ENCODE measurements at places on chromosomes 2 and 18.

DNA sequence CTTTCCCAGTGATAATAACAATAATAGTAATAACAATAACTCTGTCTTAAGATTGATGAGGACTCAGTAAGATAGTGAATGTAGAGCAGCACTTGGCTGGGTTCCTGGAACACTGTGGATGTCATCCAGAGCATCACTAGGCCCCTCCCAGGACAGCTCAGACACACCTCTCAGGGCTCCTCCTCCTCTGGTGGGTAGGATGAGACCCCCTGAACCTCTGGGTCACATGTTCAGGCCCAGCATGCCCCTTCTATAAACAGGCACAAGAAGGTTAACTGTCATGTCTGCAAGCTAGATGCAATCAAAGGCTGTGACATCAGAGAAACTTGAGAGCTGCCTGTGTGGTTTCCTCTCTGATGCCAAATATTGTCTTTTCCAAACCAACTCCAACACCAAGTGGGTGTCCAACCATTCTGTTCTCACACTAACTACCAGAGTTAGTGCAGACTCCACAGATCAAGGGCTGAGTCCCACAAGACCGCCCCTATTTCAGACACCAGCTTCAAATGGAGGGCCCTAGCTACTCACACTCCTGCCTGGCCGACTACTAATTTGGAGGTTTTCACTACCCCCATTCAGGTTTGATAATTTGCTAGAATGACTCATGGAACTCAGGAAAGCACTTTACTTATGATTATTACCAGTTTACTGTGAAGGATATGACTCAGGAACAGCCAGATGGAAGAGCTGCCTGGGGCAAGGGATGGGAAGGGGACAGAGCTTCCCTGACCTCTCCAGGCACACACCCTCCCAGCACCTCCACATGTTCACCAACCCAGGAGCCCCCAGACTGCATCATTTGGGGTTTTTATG, 46.4 kb upstream of the BZW1 start:
- peak overlapping the region; percentile 66 for H3K4me3 ChIP-seq
- H3K27ac ChIP-seq = peak overlapping the region; percentile 82
- H3K36me3 ChIP-seq = no peaks in the 10 kb centered on the region

GRCh38 chr2:1708476-1709334, 35.6 kb downstream of the PXDN start:
- H3K36me3 ChIP-seq = no peaks in the 10 kb centered on the region
- DNase-seq = no peak
- H3K27ac ChIP-seq = no peak overlapping the region

DNA sequence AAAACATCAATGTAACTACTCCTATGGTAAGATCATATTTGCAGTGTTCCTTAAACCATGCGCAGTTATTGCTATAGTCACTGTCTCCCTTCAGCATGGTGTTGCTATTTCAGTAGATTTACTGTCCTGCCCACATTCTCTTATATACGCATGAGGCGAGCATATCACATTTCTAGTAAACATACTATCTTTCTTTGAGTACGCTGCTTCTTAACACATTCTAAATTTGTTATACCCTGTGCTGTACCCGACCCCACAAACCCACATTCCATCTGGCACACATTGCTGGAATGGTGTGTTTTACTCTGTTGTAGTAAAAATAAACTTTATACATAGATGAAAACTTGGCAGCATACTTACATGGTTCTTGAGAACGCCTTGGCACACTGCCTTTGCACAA, 163.3 kb downstream of the QPCT start:
- no peaks in the 10 kb centered on the region for H3K36me3 ChIP-seq
- H3K27ac ChIP-seq = no peak overlapping the region
- H3K27me3 ChIP-seq = peaks cover 5% of the 10 kb centered on the region
- no peak overlapping the region for H3K4me3 ChIP-seq

DNA sequence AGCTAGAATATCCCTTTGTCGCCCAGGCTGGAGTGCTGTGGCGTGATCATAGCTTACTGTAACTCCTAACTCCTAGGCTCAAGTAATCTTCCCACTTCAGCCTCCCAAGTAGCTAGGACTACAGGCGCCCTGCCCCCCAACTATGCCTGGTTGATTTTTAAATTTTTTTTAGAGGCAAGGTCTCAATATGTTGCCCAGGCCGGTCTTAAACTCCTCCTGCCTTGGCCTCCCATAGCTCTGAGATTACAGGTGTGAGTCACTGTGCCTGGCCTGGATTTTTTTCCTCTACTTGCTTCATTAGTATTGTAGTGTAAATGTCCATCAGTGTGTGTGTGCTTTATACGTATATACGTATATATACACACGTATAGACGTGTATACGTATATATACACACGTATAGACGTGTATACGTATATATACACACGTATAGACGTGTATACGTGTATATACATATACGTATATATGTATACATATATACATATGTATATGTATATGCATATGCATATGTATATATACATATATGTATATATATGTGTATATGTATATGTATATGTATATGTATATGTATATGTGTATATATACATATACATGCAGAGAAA, 124.4 kb downstream of the DIS3L2 start:
- H3K4me3 ChIP-seq = no peak overlapping the region
- no peak overlapping the region for H3K27ac ChIP-seq
- no peaks in the 10 kb centered on the region for H3K4me1 ChIP-seq

DNA sequence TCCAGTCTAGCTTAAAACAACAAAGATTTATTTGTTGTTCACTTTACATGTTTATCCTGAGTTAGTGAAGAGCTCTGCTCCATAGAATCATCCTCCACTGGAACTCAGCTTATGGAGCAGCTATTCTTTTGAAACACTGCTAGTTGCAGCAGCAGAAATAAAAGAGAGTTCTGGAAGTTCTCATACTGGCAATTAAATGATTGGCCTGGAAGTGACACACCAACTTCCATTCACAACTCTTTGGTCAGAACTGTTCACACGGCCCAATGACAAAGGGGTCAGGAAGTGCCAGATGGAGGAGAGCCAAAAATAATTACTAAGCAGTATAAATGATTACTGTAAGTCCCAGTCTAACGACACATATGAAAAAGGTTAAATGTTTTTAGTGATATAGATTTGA, 39.1 kb downstream of the FBXO11 start:
- DNase-seq = no peak
- peaks cover 68% of the 10 kb centered on the region for H3K4me1 ChIP-seq
- peaks cover 2% of the 10 kb centered on the region for H3K36me3 ChIP-seq
- no peaks in the 10 kb centered on the region for H3K27me3 ChIP-seq

DNA sequence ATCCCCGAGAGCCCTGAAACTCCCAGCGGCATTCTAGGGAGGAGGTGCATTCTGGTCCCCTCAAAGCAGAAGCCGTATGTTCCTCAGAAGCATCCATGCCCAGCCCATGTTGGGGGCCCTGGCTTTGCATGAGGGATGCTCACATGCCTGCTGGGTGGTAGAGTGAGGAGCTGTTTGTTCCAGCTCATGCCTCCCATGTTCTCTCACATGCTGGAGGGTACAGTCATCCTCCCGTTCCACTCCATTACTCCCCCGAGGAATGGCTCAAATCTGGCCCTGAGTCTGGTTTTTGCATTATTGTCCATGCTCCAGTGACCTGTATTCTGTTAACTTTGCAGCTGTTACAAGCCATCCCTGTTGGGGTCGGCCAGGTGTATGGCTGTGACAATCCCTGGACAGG, 24.1 kb downstream of the SLC14A2 start:
- no peaks in the 10 kb centered on the region for H3K4me1 ChIP-seq
- no peak overlapping the region for H3K27ac ChIP-seq
- H3K27me3 ChIP-seq = no peaks in the 10 kb centered on the region
- DNase-seq = no peak

DNA sequence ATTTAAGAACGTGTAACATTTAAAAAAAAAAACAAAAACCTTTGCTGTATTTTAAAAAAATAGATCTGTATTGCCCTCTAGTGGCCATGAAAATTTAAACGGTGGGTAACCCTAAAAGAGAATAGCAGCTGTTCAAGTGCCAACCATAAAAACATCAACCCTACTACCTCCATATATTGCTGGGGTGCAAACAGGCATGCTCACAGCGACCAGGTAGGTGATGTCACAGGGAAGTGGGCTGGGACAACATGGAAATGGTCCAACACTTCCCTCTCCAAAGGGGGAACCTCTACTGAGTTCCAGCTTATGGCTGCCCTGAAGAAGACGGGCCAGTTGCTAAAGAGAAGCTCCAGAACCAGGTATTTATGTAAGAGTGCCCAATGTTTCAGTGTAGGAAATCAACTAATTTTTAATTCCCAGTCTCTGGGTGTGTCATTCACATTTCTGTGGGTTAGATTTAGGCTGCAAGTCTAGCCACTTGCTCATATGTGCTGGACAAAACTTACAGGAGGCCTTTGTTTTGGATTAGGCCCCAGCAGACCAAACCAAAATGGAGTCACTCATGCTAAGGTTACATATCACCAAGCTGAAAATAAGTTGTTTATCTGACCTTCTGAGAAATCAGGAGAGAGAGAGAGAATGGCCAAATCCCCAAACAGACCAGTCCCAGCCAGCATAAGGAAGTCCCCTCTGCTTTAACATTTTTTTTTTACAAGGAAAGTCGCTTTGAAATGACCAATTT, 54.5 kb downstream of the SKA1 start:
- H3K4me3 ChIP-seq = no peak overlapping the region
- peaks cover 22% of the 10 kb centered on the region for H3K27me3 ChIP-seq
- no peaks in the 10 kb centered on the region for H3K4me1 ChIP-seq

GRCh38 chr2:129929321-129930290, 49.9 kb upstream of the RAB6C start:
- H3K4me1 ChIP-seq = no peaks in the 10 kb centered on the region
- no peak overlapping the region for H3K4me3 ChIP-seq
- DNase-seq = no peak
- no peaks in the 10 kb centered on the region for H3K36me3 ChIP-seq
- H3K27me3 ChIP-seq = peaks cover 14% of the 10 kb centered on the region

DNA sequence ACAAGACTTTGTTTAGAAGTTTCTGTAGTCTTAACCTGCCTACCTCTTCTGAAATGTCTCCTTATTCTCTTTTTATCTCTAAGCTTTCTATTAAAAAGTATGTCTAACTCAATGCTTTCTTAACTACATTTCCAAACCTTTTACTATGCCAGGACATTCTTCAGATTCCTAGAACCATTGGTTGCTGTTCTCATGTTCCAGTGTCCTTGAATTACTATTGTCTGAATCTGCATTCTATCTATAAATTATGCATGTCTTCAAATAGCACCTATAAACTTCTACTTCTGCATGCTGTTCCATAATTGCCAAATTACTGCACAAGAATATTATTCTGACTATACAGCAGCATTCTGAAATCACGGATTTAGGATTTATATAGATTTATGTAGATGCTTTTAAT, 166.0 kb upstream of the VWC2L start:
- H3K36me3 ChIP-seq = no peaks in the 10 kb centered on the region
- H3K4me1 ChIP-seq = no peaks in the 10 kb centered on the region
- no peak overlapping the region for H3K4me3 ChIP-seq

GRCh38 chr2:85959826-85960225, 71.0 kb upstream of the ST3GAL5 start:
- DNase-seq = no peak
- H3K36me3 ChIP-seq = peaks cover 2% of the 10 kb centered on the region
- peaks cover 1% of the 10 kb centered on the region for H3K27me3 ChIP-seq
- H3K27ac ChIP-seq = no peak overlapping the region
- H3K4me3 ChIP-seq = no peak overlapping the region

- no peak overlapping the region for H3K27ac ChIP-seq
- no peaks in the 10 kb centered on the region for H3K4me1 ChIP-seq
- no peaks in the 10 kb centered on the region for H3K36me3 ChIP-seq
Observed at GRCh38 chr2:220962556-220962955, 609.5 kb downstream of the EPHA4 start.

DNA sequence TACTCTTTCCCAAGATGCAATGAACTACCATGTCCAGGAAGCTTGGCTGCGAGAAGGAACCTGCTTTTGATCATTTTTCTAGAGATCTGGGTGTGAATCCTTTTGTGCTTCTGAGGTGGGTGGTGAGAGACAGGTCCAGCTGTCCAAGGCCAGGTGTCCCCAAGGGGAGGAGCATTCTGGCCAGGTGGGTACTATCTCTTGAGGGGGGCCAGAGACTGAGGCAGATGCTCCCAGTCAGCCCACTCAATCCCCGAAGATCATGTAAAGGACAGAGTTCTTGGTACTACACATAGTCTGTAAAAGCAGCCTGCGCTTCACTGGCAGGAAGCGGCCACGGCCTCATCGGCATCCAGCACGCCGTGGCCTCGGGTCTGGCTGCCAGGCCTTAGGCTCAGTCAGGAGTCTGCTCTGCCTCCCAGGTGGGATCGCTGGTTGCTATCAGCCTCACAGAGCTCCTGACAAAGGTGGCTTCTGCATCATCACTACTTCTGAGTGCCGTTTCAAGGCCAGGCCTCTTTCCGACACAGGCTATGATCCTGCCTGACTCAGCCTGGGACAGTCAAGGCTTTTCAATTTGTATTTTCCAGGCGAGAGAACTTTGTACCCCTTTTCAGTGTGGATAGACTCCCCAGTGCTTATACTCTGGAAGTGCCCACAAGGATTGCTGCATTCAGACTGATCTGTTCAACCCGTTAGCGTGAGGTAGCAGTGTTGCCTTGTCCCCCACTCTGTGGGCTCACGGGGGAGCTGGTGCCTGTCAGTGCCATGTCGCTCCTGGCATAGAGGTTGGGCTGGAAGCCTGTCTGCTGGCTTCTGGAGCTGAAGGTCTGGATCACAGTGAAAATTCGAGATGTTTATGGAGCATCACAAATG, 29.1 kb downstream of the STK25 start:
- DNase-seq = no peak
- no peaks in the 10 kb centered on the region for H3K27me3 ChIP-seq
- no peak overlapping the region for H3K27ac ChIP-seq
- no peaks in the 10 kb centered on the region for H3K4me1 ChIP-seq
- H3K4me3 ChIP-seq = no peak overlapping the region

DNA sequence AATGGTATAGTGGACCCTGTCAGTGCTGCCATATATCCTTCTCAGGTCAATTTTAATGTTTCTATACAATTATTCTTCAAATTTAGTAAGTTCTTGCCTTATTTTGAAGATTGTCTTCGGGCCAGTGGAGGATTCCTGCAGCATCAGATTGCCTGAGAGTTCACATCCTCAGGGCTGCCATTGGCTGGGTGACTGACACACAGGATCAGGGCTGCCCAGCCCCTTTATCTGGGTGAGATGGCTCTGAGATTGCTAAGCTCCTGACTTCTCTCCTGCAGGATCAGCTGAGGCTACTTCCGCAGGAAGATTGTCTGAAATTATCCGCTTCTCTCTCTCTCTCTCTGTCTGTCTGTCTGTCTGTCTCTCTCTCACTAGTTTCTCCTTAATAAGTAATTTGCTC, 567.4 kb downstream of the TSN start:
- no peak overlapping the region for H3K4me3 ChIP-seq
- H3K27me3 ChIP-seq = no peaks in the 10 kb centered on the region
- H3K27ac ChIP-seq = no peak overlapping the region

DNA sequence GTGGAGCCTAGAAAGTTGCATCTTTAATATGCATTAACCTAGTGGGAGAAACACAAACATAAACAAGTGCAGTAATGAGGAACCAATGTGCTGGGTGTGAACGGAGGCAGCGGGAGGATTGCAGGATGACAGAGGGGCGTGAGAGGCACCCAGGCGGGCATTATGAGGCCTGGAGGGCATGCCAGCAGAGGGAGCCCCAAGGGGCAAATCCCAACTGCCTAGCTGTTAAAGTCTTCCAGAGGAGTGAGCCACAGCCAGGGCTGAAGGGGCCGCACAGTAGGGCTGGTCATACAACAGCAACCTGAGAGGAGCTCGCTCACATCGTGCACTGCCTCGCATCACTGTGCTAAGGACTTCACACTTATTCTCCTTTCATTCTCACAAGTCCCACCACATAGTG, 13.3 kb upstream of the PRELID3A start:
- DNase-seq = no peak
- H3K36me3 ChIP-seq = no peaks in the 10 kb centered on the region
- no peak overlapping the region for H3K4me3 ChIP-seq
- H3K27me3 ChIP-seq = peaks cover 4% of the 10 kb centered on the region

GRCh38 chr2:8525582-8526402, 156.1 kb upstream of the ID2 start:
- no peak overlapping the region for H3K27ac ChIP-seq
- no peaks in the 10 kb centered on the region for H3K36me3 ChIP-seq
- H3K4me3 ChIP-seq = no peak overlapping the region
- no peaks in the 10 kb centered on the region for H3K27me3 ChIP-seq
- peaks cover 39% of the 10 kb centered on the region for H3K4me1 ChIP-seq
- no peak for DNase-seq
